ENCODE measurements at places on chromosomes 11 and 22.

- no peak for DNase-seq
Observed at GRCh38 chr11:64384981-64385944, 26.3 kb downstream of the RPS6KA4 start.

DNA sequence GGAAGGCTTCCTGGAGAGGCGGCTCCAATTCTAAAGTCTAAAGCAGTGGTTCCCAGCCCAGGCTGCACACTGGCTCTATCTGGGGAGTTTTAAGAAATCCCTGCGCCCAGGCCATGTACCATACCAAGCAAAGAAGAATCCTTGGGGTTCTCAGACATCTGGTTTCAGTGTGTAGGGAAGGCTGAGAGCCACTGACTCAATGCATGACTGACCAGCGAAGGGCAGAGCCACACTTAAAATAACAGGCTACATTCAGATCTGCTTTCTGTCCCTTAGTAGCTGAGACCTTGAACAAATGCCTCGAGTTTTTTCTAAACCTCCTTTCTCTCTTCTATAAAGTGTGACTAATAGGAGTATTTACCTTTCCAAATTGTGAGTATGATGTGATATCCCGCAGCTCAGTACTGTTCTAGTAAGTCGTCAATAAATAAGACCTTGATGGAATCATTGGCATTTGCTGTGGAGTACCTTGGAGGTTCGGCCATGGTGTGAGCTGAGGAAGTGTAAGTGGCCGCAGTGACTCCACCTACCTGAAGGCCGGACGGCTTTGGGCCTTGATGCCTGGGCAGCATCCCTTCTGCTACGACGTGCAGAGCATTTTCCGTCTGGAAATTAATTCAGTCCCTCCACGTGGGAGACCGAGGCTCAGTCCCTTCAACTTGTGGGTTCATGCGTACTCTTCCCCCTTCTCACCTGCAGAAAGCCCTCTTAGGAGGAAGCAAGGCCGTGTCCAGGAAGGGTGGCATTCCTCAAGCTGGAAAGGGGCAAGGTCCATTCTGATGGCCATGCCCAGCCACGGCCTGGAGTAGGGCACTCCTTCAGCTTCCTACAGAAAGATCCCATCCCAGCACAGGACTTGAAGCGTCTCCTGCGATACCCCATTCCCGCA lies 25.1 kb downstream of the GLB1L2 start:
- no peak for DNase-seq

DNA sequence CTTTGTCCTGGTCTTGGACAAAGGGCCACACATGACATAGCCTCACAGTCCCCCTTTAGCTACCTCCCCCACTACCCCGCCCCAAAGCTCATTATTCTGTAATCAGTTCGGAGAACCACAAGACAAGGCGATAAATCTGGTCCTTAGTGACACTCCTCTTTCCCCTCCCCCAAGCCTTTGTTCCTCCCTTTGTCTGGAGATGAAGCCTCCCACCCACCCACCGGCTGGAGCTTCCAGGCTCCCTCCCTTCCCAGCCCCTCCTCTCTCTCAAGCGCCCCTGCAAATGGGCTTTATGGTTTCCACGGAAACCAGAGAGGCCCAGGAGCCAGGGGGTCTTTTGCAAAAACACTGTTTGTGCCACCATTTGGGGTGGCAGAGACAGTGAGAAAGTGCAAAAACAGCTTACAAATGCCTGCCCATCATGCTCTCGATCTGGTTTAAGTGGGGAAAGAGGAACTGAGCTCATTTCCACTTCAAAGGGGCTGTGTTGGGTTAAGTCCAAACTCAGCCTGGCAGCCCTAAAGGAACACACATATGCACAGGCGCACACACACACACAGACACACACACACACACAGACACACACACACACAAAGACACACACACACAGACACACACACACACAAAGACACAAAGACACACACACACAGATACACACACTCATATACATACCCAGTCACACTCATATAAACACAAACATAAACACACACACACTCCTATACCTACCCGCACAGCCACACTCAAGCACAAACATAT lies 23.5 kb downstream of the APLNR start:
- no peak for DNase-seq

- no peak for DNase-seq
Observed at GRCh38 chr11:120135838-120136237, 2.1 kb downstream of the TRIM29 start.

DNA sequence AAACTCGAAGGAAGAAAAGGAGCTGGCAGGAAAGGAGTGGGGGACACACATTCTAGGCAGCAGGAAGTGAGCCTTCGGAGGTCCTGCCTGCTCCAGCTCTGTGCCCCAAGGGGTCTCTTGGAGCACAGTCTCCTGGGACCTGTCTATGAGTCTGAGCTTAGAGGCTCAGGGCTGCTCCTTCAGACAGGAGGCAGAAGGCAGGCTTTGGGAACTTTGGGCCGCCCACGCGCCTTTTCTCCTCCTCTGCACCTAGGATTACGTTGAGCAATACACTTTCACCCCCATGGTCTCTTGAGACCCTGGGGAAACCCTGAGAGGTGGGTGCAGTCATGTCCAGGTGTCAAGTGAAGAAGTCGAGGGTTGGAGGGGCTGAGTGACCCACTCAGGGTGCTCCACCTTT lies 965 bp downstream of the TCN2 start:
- no peak for DNase-seq

DNA sequence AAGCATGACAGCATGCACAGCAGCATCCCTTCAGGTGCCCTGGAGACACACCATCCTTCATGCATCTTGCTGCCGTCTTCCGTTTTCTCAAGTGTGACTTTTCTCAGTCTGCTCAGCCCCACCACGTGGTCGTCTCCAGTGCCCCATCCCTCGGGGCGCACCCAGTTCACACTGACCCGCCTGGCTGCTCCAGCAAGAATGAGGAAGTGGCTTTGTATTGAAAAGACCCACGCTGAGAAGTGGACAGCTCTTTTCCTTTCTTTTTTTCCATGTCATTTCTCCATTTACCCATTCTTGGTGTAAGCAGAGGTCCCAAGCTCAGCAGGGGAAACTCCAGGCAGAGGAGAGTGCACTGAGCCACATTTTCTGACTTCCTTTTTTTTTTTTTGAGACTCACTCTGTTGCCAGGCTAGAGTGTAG lies 14.5 kb downstream of the SERPINH1 start:
- no peak for DNase-seq

GRCh38 chr11:64251753-64252002 lies 348 bp downstream of the PLCB3 start:
- no peak for DNase-seq

GRCh38 chr11:122304973-122305372 lies 189.0 kb upstream of the BLID start:
- DNase-seq: no peak

GRCh38 chr11:46747150-46747549 lies 28.1 kb downstream of the F2 start:
- no peak for DNase-seq

- DNase-seq: no peak
Observed at GRCh38 chr11:24516638-24517037, 19.8 kb downstream of the LUZP2 start.

GRCh38 chr11:58905721-58906547 lies 33.4 kb upstream of the GLYATL1 start:
- DNase-seq: no peak

- DNase-seq: no peak
Observed at GRCh38 chr11:79018371-79018849, 422.4 kb downstream of the TENM4 start.

GRCh38 chr11:24046731-24047130 lies 450.1 kb upstream of the LUZP2 start:
- no peak for DNase-seq

DNA sequence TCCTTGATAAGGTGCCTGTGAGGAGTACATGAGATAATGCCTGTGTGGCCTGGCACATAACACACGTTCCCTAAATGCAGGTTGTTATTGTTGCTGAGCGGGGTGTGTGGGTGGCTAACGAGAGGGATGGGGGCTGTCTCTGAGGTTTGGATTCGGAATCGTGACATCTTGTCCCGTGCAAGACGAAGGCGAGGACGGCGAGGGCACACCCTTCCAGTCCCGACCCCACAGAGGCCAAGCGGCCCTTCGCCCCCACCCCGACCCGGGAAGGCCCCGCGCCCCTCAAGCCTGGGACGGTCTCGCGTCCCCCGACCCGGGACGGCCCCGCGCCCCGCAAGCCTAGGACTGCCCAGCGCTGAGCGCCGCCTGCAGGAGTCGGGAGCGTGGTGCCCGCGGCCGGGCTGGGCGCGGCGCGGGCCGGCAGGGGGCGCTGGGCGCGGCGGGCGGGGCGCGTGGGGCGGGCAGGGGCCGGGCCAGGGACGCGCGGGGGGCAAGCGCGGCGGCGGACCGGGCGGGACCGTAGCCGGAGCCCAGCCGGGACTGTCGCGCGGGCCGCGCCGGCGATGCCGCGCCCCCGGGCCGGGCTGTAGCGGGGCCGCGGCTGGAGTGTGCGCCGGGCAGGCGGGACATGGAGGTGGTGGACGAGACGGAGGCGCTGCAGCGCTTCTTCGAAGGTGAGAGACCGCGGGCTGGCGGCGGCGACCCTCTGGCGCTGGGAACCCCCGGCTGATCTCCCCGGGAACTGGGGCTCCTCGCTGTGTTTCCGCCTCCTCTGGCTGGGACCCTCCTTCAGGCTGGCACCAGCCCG lies at the start of gene MYRF:
Gene MYRF (plus strand): TSS at position 520 of the 808 bp plus-strand sequence. CDS start 109 bp downstream, at position 629.
- DNase-seq: no peak

DNA sequence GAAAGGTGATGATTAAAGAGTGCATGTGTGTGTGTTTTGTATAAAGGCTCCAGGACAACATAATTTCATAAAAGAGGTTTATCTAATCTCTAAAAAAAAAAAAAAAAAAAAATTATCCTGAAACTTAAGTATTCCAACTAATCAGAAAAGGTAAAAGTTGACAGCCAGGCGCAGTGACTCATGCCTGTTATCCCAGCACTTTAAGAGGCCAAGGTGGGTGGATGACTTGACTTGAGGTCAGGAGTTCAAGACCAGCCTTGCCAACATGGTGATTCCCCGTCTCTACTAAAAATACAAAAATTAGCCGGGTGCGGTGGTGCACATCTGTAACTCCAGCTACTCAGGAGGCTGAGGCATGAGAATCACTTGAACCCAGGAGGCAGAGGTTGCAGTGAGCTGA lies 632.7 kb upstream of the CHORDC1 start:
- DNase-seq: no peak

DNA sequence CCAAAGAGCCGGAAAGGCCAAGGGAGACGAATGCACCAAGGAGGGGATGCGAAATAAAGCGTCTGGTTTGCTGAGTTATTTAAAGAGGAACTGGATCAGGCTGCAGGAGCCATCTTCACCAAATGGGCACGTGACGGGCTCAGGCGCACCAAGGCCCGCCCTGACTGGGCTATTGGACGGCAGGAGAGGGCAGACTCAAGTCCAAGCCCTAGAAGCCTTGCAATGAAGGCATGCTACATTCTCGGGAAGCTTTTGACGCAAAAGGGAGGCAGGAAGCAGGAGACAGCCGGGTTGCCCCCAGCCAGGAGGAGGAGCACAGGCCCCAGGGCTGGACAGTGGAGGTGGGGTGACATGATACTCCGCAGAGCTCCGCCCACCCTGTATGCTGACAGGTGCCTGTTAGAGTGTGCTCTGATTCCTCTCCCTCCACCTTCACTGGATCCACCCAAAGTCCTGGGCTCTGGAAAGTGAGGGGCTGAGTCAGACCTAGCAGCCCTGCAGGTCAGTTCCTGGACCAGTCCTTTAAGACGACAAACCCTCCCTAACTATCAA lies 41.5 kb upstream of the BID start:
- DNase-seq: no peak

DNA sequence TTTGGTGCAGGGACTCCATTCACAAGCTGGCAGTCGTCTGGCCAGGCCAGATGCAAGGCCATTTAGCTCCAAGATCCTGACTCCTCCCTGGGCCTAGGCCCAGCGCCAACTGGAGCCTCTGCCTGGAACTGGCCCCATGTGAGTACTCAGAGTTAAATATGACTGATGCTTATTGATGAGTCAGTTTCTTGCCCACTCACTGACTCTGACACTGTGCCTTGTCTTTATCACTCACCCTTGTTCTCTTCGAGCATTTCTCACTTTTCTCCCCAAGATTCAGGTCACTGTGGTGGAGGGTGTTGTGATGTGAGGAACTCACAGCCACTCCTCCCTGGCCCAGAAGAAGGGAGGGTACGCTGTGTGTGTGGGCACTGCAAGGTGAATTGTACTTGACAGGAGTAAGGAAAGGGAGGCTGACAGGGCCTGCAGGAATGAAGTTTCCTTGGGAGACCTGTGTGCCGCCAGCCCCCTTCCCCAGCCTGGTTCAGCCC lies 23.2 kb upstream of the ST3GAL4 start:
- DNase-seq: no peak

GRCh38 chr11:28659716-28660348 lies 551.6 kb downstream of the METTL15 start:
- no peak for DNase-seq

DNA sequence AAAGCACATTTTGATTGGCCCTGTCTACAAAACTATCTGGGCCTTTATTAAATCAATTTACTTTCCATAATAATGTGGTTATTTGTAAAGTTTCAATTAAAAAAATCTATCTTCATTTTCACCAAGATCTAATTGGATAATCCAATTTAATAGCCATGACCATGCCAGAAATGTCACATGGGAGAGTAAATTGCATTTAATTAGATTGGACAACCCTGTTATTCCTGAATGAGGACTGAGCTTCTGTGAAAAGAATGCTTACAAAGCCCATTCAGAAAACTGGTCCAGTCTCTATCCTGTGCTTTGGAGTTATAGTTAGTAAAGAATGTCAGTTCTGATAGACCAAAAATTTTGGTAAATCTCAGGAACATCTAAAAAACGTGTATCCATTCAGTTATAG lies 541.9 kb upstream of the ANO5 start:
- DNase-seq: no peak

- no peak for DNase-seq
Observed at GRCh38 chr11:4523666-4524065, 21.3 kb upstream of the OR52M1 start.

GRCh38 chr22:38347944-38348750 lies 30.9 kb upstream of the CSNK1E start:
- DNase-seq: no peak

GRCh38 chr11:128690665-128691101 lies 3.2 kb upstream of the FLI1 start:
- DNase-seq: no peak

- no peak for DNase-seq
Observed at GRCh38 chr11:521177-521688, 14.1 kb downstream of the HRAS start.

DNA sequence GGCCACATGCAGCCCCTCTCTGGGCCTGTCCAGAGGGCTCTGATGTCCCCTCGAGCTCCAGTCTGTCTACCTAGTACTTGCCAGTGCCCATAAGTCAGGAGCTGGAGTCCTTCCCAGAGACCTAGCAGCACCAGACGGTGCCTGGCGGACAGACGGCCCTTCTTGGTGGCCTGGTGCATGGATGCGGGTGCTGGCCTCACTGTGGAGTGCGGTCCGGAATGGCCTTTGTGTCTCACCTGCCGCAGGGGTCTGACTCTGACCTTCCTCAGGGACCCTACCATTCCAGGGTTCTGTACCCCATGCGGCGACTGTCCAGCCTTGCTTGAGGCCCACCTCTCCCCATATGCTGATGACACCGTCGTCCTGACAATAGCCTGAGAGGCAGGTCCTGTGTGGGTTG lies 29.4 kb upstream of the SMIM38 start:
- DNase-seq: no peak

- DNase-seq: no peak
Observed at GRCh38 chr22:46914916-46915894, 152.8 kb downstream of the TBC1D22A start.

GRCh38 chr11:35235936-35236666 lies 97.1 kb downstream of the CD44 start:
- DNase-seq: no peak

- DNase-seq: peak; percentile 20
Observed at GRCh38 chr22:22802339-22802970, 85.2 kb upstream of the IGLL5 start.

GRCh38 chr11:58334708-58335107 lies 24.2 kb downstream of the OR5B17 start:
- no peak for DNase-seq

- no peak for DNase-seq
Observed at GRCh38 chr11:249062-249461, 12.3 kb downstream of the PSMD13 start.

Data from stimulated activated CD8-positive, alpha-beta memory T cell treated with anti-CD3 and anti-CD28 coated beads, Interleukin-4, amount 100 ng/mL, for 1 hour (primary cell).